ENCODE measurements at places on chromosomes 11 and 22.

- DNase-seq = peak; percentile 77
Observed at GRCh38 chr11:117985953-117986887, at the start of gene IL10RA. TSS of gene IL10RA (plus strand) at chr11:117986394. CDS start at chr11:117986468, 74 bp downstream.

DNA sequence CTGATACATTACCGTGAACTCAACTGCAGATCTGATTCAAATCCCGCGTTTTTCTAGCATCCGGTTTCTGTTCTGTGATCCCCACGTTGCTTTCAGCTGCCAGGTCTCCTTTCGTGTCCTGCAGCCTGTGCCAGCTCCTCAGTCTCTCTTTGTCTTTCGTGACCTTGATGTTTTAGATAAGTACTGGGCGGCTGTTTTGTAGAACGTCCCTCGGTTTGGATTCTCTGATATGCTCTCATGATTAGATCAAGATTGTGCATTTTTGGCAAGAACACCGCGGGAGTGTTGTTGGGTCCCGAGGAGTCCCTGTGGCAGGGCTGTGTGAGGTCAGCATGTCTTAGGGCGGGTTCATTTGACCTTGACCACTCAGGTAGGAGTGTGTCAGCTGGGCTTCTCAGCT is 38.6 kb downstream of the KCNQ1 start:
- DNase-seq = no peak

GRCh38 chr11:125164422-125165110 is at the start of gene PKNOX2:
TSS of gene PKNOX2 (plus strand) at chr11:125164751. CDS start at chr11:125351306, 186,555 bp downstream.
- peak; percentile 55 for DNase-seq

- no peak for DNase-seq
Observed at GRCh38 chr11:103959279-103959942, 77.0 kb upstream of the DDI1 start.

DNA sequence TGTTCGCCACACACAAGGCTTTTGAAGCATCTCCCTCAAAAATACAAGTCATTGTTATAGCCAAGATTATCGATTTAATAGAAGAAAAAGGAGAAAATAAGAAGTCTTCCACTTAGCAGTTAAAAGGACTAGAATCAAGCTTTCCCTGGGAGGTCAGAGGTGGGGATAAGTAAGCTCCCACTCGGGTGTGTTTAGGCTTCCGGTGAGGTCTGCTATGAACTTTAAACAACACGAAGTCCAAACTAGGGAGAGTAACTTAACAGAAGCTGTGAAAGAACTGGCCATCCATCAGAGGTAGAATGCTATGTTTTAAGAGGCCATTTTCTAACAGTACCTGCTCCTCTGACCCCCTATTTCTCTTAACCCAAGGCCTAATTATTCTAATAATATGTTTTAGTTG is 91.4 kb upstream of the APOA1 start:
- no peak for DNase-seq

DNA sequence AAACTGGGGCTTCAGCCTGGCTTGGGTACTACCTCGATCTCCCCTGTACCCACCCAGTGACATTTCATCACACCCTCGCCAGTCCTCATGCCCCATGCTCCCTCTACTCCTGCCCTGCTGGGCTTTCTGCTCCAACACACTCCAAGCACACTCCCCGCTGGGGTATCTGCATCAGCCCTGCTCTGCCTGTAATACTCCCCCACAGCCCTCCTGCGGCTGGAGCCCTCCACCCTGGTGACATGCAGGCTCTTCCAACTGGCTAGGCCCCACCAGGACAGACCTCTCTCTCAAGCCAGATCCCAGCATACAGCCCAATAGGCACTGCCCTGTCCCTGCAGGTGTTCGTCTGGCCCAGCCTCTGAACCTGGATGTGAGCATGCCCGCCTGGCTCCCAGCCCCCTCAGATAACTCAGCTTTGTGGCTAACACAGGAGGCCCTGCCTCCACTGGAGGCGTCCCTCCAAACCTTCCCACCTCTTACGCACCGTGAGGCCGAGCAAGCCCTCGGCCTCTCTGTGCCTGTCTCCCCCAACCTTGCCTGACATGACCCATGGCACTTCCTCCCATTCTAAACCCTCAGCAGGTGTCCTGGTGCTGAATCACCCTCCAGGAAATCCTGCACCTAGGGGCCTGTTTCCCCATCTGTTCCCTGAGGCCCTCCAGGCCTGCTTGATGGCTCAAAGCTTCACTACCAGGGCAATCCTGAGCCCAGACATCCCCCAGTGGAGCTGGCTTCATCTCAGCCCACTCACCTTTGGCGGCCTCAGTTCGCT is 33.5 kb upstream of the TXNRD2 start:
- DNase-seq = no peak

Measured in pons (tissue), 1 donor.